ENCODE measurements at places on chromosomes 13 and 19. TPM values are rescaled to one million over a fixed set of nuclear protein-coding genes. Genes with fewer than 3 reads are reported as not detected.

DNA sequence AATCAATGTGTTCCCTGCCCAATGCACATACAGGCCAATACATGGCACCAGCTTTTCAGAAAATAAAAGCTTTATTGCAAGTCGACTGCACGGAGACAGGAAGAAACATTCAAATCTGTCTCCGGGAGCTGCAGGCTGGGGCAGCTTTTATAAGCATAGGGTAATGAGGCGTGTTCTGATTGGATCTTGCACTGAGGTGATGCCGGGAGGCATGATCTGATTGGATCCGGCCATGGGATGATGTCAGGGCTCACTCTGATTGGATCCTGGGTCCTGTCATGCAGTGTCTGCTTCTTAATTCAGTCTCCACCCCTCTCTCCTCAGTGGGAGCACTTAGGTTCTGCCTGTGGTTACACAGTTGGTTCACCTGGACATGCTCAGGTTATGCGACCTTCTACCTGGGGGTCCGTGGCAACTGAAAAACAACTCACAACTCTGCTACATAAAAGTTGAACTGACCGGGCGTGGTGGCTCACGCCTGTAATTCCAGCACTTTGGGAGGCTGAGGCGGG, 11.8 kb upstream of the FBN3 start:
- no peak for DNase-seq

Gene ZNF121
- total RNA-seq, result 109 TPM

DNA sequence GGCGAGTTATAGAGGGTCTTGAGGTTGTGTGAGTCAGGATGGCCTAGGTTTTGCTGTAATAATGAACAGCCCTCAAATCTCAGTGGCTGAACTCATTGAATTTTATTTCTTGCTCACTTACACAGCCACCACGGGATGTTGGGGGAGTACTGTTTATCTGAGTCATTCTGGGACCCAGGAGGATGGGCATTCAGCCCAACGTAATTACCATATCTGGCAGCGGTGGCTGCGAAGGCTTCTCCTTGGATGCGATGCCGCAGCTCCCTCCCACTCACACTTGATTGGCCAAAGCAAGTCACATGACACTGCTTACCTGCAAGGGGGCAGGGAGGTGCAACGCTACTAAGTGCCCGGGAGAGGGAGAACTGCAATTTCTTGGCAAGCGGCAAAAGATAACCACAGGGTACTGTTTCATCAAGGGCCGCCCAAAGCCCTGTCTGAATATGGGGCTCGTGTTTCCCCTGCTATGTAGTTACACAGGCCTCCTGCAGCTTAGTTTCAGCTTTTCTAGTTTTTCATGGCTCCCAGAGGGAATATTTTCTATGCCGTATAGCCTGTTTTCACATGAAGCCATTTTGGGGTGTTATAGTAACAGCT, 19.9 kb downstream of the ZSWIM9 start:
- DNase-seq, result peak; percentile 88

- DNase-seq, result no peak
These were observed 18.5 kb upstream of the ATP12A start for GRCh38 chr13:24661713-24662112.

- DNase-seq, result no peak
These were observed 8.8 kb downstream of the TPM4 start for GRCh38 chr19:16085115-16085514.

- DNase-seq, result no peak
These were observed 654 bp upstream of the MEGF8 start for GRCh38 chr19:42324655-42325307.

DNA sequence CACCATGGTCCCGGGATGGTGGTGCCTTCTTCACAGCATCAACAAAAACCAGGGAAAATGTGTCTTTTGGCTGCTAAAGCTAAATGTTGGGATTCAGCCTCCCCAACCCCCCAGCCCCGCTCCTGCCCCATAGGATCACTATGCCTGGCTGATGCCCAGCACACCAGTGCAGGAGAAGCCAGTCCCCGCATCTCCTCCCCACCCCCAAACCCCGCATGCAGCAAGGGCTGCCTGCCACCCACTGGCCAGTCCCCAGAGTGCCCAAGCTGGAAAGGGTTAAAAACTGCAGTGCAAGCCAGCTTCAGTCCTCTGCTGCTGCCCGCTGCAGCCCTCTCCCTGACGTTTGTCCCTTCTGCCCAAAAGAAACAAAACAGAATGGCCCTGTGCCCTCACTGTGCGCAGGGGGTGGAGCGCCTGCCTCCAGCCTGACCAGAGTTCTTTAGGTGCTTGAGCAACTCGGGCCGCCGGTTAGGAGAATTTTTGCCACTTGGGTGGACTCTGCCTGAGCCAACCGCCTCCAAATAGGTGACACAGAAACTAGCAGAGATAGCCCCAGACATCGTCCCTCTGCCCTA, 3.7 kb downstream of the CALM3 start:
- no peak for DNase-seq

DNA sequence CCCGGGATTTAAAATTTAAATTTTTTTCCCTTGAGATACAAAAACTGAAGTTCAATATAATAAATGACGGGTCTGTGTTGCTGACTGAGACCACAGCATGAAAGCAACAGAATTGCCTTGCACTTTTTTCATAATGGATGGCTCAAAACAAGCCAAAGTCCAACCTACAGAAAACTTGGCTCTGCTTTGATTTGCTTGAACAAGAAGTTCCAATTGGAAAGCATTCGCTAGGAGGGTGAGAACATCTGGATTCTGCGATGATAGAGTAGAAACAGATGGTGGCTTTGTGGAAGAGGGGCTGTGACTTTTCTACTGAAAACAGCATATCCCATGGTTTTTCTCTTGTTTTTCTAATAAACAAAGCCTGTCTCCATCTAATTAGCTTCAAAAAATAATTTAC, 46.4 kb downstream of the THSD1 start:
- DNase-seq, result no peak

Gene ATP8A2
- total RNA-seq, result 47.3 TPM

- no peak for DNase-seq
These were observed 24.0 kb upstream of the ACP7 start for GRCh38 chr19:39060171-39060570.

- no peak for DNase-seq
These were observed 8.9 kb downstream of the GRTP1 start for GRCh38 chr13:113354831-113355610.
